ENCODE measurements at places on chromosomes 4 and X.

GRCh38 chrX:153507484-153508178 is 9.8 kb upstream of the ATP2B3 start:
- peak; percentile 71 for DNase-seq

- no peak for DNase-seq
Measured at GRCh38 chr4:136106753-136107152, 1425.5 kb downstream of the PCDH18 start.

DNA sequence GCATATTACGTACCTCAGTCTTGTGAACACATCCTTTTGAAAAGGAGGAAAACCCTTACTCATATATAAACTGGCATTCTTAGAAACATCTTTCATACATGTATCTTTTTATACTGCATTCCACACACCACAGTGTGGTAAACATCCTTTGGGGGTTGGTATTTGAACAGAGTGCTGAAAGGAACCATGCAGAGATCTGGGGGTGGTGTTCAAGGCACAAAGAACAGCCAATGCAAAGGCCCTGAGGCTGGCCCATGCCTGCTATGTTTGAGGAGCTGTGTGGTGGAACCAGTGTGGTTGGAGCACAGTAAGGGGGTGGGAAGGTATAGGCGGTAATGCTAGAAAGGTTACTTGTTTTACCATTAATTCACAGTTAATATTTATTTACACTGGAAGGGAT is 2.0 kb downstream of the ELK1 start:
- no peak for DNase-seq

GRCh38 chrX:42149281-42149680 is 225.9 kb upstream of the CASK start:
- DNase-seq: no peak

DNA sequence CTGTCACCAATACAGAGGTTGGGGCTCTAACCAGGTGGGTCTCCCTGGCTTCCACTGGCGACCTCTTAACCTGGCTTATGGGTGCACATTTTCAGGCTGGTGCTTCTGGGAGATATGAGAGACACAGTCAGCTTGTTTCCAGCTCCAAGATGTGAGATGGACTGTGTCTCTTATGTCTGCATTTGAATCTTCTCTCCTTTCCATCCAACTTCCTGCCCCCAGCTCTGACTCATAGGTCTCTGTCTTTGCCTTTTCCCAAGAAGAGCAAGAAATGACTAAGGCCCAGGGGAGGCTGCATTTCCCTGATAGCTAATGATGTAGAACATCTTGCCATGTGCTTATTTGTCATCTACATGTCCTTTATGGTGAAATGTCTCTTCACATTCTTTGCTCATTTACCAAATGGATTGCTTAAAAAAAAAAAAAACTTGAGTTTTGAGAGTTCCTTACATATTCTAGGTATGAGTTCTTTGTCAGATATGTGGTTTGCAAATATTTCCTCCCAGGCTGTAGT is 3.2 kb upstream of the UXT start:
- DNase-seq: no peak

- no peak for DNase-seq
Measured at GRCh38 chr4:7629501-7630254, 194.9 kb upstream of the PSAPL1 start.

- no peak for DNase-seq
Measured at GRCh38 chrX:152640034-152640818, 2.5 kb downstream of the GABRQ start.
